Naive thymus-derived CD4-positive, alpha-beta T cell (primary cell): ENCODE measurements at places on chromosomes 11 and 22. TPM values are rescaled to one million over a fixed set of nuclear protein-coding genes. Genes with fewer than 3 reads are reported as not detected.

- no peaks in the 10 kb centered on the region for H3K27me3 ChIP-seq
- H3K27ac ChIP-seq: no peak overlapping the region
- H3K4me1 ChIP-seq: no peaks in the 10 kb centered on the region
Observed at GRCh38 chr22:49367041-49367697, 460.5 kb downstream of the BRD1 start.

DNA sequence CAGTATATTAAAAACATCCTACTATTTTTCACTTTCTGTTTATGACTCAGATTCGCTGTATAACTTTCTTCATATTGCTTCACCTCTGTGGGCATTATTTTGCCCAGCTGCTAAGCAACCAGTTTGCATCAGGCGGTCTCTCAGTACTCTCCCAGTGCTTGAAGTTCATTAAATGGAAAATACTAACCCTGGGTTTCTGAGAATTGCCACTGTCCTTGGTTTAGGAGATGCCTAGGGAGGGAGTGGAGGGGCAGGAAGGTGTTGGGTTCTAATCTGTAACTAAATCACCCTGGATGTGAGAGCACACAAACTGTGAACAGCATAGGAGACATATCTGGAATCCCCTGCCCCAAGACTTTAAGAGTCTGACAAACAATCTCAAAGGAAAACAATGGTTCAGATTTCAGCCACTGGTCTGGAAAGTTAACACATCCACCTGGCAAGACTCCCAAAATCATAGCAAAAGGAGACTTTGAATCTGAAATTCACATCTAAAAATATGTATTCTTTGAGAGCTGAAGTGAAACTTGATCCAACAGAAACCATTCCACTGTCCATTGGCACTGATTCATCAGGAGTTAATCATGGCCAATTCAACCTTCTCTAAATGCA is 540.0 kb downstream of the SOX6 start:
- H3K27me3 ChIP-seq: no peaks in the 10 kb centered on the region
- DNase-seq: no peak
- H3K36me3 ChIP-seq: no peaks in the 10 kb centered on the region
- no peak overlapping the region for H3K27ac ChIP-seq

- no peaks in the 10 kb centered on the region for H3K27me3 ChIP-seq
- H3K4me1 ChIP-seq: peaks cover 76% of the 10 kb centered on the region
- DNase-seq: peak; percentile 40
Observed at GRCh38 chr11:46674463-46675287, 25.7 kb downstream of the ARHGAP1 start.

GRCh38 chr11:109027851-109028250 is 363.0 kb downstream of the DDX10 start:
- H3K27me3 ChIP-seq: no peaks in the 10 kb centered on the region
- no peaks in the 10 kb centered on the region for H3K36me3 ChIP-seq
- H3K27ac ChIP-seq: no peak overlapping the region

DNA sequence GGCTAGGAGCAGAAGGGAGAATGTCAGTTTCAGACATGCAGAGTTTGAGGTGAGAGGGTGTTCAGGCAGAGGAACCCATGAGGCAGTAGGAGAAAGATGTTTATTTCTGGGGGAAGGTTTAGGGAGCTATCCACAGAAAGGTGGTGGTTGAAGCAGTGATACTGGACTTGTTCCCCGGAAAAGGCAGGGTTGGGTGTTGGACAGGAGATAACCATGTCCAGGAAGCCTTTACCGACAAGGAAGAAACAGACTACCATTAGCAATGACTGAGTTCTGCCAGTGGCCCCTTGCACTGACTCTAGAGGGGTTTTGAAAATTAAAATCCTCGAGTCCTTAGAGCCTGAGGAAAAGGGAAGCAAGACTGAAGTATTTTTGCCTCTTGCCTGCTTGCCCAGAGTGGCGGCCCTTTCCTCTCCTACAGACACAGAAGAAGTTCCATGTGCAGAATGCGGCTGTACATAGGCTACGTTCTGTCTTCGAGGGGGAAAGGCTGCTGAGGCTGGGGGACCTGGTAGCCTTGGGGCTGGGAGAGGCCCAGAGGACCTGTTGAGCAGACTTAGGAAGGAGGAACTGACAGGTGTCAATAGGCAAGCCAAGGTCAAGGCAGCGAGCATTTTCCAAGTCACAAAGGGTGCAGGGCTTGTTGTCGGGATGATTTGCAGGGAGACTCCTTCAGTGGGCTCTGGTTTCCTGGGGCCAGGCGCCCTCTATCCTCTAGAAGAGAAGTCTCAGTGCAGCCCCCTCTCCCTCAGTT is 146.7 kb downstream of the LDLRAD3 start:
- H3K36me3 ChIP-seq: no peaks in the 10 kb centered on the region
- no peak overlapping the region for H3K4me3 ChIP-seq
- no peak for DNase-seq
- H3K4me1 ChIP-seq: no peaks in the 10 kb centered on the region

DNA sequence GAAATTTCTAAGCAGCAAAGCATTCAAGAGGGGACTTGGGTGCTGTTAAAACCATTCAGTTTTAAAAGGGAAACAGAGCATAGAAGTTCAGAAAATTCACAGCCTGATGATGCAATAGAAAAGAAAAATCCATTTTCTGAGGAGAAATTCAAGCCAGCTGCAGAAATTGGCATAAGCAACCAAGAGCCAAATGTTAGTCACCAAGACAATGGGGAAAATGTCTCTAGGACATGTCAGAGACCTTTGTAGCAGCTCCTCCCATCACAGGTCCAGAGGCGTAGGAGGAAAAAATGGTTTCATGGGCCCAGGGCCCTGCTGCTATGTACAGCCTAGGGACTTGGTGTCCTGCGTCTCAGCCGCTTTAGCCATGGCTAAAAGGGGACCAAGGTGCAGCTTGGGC is 5.5 kb upstream of the IRAG1 start:
- no peak overlapping the region for H3K4me3 ChIP-seq
- H3K27me3 ChIP-seq: no peaks in the 10 kb centered on the region
- no peak for DNase-seq
- no peak overlapping the region for H3K27ac ChIP-seq
- H3K4me1 ChIP-seq: no peaks in the 10 kb centered on the region

DNA sequence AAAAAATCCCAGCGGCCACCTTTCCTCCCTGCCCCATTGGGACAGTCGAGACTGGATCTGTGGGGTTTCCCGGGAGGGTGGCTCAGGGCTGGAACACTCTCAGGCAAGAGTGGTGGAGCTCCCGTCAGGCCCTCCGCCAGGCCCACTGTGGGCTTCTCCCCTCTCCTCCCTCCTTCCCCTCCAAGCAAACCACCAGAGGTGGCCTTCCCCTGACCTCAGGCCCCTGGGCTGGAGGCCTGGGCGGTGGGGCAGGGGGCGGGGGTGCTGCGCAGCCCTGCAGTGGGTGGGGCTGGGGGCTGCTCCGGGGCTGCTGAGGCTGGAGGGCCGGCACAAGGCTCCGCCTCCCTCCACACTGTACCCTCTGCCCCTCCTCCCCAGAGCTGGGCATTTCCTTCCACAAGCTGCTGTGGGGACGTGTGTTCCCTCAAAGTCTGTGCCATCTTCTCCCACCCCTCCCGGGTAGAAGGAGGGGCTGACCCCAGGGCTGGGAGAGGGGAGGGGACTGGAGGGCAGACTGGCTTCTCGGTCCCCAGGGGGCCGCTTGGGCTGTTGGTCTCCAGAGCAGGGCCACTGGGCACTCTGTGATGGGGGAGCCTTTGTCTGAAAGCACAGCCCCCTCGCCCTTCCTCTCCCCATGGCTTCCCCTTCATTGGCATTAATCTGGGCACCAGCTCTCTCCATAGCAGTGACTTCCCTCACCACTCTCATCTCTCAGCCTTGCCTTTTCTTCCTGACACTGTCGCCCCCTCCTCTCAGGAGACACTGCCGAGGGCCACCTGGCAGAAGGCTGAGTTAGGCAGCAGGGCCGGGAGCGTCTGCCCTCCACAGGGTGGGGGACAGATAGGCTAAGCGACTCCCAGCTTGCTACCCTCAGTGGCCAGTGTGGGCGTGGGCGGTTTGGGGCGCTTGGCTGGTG is 7.1 kb downstream of the RCOR2 start:
- no peak overlapping the region for H3K4me3 ChIP-seq
- no peaks in the 10 kb centered on the region for H3K27me3 ChIP-seq
- H3K36me3 ChIP-seq: peaks cover 14% of the 10 kb centered on the region

DNA sequence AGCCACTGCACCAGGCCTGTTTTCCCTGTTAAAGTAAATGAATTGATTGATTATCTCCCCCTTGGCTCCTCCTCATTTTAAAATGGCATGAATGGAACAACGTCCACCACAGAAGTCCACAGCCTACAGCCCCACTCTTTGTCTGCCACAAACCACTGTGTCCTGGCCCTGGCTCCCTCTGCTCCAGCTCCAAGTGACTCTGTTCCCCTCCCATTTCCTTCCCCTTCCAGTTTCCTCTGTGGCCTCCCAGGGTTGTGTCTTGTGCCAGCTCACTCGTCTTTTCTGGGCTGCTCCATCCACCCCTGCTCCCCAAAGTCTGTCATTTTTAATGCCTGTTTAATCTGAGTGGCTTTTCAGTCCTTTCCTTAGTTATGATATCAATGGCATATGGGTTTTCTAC is 52.4 kb upstream of the CD5 start:
- H3K27me3 ChIP-seq: no peaks in the 10 kb centered on the region
- H3K4me1 ChIP-seq: peaks cover 37% of the 10 kb centered on the region
- H3K4me3 ChIP-seq: no peak overlapping the region
- H3K36me3 ChIP-seq: no peaks in the 10 kb centered on the region
- H3K27ac ChIP-seq: no peak overlapping the region

- H3K36me3 ChIP-seq: no peaks in the 10 kb centered on the region
- no peak for DNase-seq
- H3K4me1 ChIP-seq: peaks cover 13% of the 10 kb centered on the region
- peaks cover 5% of the 10 kb centered on the region for H3K27me3 ChIP-seq
- H3K4me3 ChIP-seq: no peak overlapping the region
- H3K27ac ChIP-seq: no peak overlapping the region
Observed at GRCh38 chr11:27699242-27699925, 871 bp downstream of the BDNF start.

DNA sequence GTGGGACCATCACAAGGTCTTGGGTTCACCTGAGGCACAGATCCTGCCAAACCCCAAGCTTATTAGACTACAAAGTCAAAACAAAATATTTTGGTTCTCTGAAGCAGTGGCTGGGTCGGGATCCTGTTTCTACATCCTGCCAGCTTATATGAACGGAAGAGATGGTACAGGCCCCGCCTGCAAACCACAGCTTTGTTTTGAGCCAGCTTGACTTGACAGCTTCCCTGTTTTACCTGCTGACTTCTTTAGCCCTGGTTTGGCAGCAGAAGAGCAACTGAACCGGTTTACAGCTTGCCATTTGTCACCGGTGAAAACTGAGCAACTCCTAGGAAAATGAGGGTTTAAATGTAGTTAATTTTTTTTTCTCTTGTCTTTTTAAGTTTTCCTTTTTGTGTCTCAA is 11.4 kb downstream of the PACS1 start:
- DNase-seq: peak; percentile 86
- H3K27me3 ChIP-seq: no peaks in the 10 kb centered on the region
- H3K4me3 ChIP-seq: peak overlapping the region; percentile 38
- peaks cover 77% of the 10 kb centered on the region for H3K4me1 ChIP-seq

GRCh38 chr11:86047275-86047991 is 21.5 kb downstream of the PICALM start:
- H3K4me1 ChIP-seq: peaks cover 68% of the 10 kb centered on the region
- DNase-seq: no peak
- no peaks in the 10 kb centered on the region for H3K36me3 ChIP-seq
- no peak overlapping the region for H3K4me3 ChIP-seq
- H3K27ac ChIP-seq: no peak overlapping the region
- H3K27me3 ChIP-seq: no peaks in the 10 kb centered on the region

- no peak for DNase-seq
- H3K4me1 ChIP-seq: no peaks in the 10 kb centered on the region
- no peaks in the 10 kb centered on the region for H3K27me3 ChIP-seq
Observed at GRCh38 chr22:48800036-48800885, 1027.4 kb downstream of the BRD1 start.

DNA sequence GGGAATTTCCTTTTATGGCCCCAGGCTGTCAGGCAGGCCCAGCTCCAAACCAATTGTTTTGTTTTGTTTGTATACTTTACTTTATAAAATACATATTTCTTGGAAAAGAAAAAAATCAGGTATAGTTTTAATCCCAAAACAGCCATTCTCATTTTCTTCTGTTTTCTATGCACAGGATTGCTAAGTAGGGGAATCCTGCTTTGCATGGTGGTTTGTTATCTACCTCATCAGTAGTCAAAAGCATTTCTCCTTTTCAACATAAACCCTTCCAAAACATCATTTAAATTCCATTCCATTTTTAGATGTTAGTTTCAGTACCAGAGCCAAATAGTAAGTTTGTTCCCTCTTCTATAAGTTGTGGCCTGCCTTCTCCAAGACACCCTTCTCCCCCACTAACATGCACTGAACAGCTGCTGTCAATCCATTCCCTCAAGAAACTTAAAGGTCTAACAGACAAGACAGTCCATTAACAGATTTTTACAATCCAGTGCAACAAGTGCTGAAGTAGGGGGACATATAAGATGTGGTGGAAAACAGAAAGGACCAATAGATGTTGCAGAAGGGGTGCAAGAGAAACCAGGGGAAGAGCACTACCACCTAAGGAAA is 3.7 kb downstream of the ILK start:
- H3K36me3 ChIP-seq: peaks cover 43% of the 10 kb centered on the region
- no peak for DNase-seq
- peak overlapping the region; percentile 53 for H3K27ac ChIP-seq
- no peak overlapping the region for H3K4me3 ChIP-seq

DNA sequence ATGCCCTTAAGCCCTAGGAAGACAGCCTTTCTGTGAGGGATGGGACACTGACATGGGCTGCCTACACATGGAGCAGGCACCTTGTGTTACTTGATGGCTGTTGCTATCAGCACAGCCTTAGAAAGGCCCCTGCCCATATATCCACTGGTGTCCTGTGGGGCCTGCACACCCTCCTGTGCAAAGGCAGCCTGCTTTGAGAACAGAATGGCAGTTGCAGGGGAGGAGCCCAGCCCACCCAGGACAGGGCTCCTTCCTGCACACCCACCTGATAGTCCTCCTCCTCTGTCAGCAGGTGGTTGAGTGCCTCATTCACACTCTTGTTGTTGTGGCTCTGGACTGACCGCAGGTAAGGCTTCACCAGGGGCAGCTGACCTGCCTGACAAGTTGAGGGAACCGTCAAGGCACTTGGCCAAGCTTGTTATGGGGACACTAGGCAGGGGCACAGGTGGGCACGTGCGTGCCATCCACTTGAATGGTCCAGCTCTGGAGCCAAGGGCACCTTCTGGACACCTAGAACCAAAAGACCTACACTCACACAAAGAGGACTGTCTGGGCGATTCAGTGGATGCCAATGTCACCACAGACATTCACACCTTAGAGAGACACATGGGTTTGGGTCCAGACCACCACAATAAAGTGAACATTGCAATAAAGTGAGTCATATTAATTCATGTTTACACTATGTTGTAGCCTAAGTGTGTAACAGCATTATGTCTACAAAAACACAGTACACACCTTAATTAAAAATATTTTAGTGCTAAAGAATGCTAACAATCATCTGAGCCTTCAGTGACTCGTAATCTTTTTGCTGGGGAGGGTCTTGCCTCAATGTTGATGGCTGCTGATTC is 9.4 kb upstream of the SLC25A1 start:
- no peaks in the 10 kb centered on the region for H3K4me1 ChIP-seq
- DNase-seq: no peak
- H3K36me3 ChIP-seq: no peaks in the 10 kb centered on the region
- no peak overlapping the region for H3K4me3 ChIP-seq

GRCh38 chr11:110955776-110956175 is 243.5 kb upstream of the ARHGAP20 start:
- no peak overlapping the region for H3K4me3 ChIP-seq
- no peak overlapping the region for H3K27ac ChIP-seq
- no peaks in the 10 kb centered on the region for H3K4me1 ChIP-seq

HEPHL1 gene
- total RNA-seq: not detected

MYOD1 gene
- total RNA-seq: not detected in 2 replicates

ACR gene
- not detected for total RNA-seq

TSKU gene
- not detected for total RNA-seq

PHETA2 gene
- 1.2 TPM for total RNA-seq

PARVG gene
- total RNA-seq: 142 TPM

ZNF195 gene
- 18.4 TPM for total RNA-seq

MS4A4A gene
- total RNA-seq: 0.62 TPM

TRIM51 gene
- total RNA-seq: 0.32 TPM
